ENCODE measurements at places on chromosomes 5 and 9.

DNA sequence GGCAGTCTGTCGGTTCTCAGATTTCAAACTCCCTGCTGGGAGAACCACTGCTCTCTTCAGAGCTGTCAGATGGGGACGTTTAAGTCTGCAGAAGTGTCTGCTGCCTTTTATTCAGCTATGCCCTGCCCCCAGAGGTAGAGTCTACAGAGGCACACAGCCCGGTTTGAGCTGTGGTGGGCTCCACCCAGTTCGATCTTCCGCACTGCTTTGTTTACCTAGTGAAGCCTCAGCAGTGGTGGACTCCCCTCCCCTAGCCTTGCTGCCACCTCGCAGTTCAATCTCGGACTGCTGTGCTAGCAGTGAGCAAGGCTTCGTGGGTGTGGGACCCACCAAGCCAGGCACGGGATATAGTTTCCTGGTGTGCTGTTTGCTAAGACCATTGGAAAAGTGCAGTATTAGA lies 8.0 kb downstream of the SLC27A6 start:
- no peak for DNase-seq

GRCh38 chr9:88984543-88984883 lies 6.8 kb upstream of the S1PR3 start:
- no peak for DNase-seq

DNA sequence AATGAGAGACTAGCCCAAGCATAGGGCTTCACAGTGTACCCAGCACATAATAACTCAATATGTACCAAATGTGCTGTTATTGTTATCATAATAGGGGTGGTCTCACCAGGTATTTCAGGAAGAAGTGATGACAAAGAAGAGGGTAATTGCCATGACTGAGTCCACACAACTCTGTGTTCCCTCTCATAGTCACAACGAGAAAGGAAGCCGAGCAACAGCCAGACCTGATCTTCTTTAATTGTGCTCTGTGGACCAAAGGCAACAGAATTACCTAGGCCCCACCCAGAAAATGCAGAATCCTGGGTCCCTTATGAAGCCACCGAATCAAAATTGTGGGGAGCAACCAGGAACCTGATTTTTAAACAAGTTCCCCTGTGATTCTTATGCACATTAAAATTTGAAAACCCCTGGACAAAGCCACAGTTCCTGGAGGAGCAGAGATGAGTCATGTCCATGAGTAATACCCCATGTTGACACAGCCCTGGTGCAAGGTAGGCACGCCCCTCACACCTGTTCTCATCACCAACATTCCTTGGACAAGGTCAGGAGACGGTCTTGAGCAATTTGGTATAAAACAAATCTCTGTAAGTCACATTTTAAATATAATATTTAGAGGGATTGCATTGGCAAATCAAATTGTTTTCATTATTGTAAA lies 5.2 kb downstream of the FGF1 start:
- DNase-seq: peak; percentile 74

DNA sequence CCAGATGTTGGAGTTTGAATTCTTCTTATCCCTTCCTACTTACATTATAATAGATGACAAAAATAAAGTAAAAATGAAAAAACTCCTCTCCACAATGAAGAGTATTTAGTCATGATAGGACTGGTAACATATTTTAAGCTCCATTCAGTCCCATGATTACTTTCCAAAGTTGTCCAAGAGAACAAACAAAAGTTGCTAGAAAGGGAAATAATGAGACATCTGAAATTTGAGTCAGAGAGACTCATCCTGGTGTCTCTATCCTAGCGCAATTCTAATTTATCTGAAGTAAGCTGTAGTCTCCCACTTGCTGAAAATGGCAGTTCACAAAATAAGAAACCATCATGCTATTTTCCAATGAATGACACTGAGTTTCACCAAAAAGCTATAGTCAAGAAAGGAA lies 152.2 kb downstream of the BNC2 start:
- DNase-seq: peak; percentile 82

DNA sequence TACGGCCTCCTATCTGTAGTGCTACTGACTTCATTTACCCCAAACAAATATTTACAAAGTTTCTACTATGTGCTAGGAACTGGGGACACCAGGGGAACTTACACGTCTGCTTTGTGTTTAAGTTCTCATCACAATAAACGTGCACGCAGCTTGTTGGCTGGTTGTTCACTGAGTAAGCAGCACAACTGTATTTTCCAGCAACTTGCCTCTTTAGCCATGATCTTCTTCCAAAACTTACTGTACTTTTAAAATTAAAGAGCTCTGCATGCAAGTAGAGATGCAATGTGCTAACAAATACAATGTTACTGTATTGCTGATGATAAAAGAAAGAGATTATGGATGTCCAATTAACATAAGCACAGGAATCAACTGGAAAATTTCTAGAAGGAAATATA lies 62.8 kb downstream of the RAPGEF1 start:
- peak; percentile 65 for DNase-seq

Data from fibroblast of mammary gland (primary cell).